ENCODE measurements at places on chromosomes 5 and 9.

GRCh38 chr5:152551061-152551460, 146.0 kb upstream of the NMUR2 start:
- no peak for DNase-seq

DNA sequence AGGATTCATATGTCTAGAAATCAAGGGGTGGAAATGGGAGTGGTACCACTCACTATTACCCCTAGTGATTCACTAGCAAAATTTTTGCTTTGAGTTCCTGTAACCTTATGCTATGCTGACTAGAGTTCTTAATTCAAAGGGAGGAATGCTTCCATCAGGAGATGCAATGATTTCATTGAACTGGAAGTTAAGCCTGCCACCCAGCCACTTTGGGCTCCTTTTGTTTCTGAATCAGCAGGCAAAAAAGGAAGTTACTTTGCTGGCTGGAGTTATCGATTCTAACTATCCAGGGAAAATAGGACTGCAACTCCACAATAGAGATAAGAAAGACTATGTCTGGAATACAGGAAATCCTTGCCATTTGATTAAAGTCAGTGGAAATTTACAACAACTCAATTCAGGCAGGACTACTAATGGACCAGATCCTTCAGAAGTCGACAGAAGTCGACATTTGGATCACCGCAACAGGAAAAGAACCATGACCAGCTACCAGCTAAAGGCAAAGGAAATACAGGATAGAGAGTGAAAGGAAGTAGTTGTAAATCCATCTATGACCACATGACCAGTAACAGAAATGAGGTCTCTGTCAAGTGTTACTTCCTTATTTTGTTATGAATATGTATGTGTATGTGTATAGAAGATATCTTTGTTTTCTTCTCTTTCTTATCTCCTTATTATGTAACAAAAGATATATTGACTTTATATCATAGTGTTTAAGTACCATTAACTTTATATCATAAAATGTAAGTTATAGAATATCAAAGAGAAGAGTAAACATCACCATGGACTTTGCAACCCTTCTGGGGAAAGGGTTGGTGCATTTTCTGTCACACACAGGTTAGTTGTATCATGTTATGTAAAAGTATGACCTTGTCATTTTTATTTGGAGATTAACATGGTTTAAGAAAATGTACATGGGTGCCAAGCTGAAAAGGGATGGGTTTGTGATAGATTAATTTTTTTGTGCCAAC, 198.7 kb upstream of the HAPLN1 start:
- DNase-seq: peak; percentile 9

GRCh38 chr5:142720641-142721271, 34.9 kb upstream of the FGF1 start:
- no peak for DNase-seq

- DNase-seq: no peak
These were observed 75.9 kb downstream of the NMUR2 start for GRCh38 chr5:152329207-152329606.

DNA sequence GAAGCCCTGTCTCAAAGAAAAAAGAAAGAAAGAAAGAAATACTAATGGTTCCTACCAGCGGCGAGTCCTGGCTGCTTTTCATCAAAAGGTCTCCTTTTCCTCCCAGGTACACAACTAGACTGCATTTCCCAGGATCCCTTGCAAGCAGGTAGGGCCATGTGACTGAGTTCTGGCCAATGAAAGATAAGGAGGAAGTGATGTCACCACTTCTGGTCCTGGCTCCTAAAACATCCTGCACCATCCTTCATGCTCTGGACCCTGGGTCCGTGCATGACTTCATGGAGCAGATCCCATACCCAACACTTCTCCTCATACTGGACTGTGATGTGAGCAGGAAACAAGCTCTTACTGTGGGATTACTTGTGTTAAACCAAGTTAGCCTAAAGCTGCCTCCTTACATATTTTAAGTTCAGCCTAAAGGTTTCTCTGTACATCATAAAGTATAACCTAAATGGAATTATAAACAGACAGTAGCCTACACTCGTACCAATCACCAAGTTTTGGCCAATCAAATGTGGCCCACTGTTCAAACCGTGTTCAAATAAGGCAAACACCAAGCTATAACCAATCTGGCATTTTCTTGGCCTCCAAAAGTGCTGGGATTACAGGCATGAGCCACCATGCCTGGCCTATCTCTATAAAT, 30.2 kb upstream of the FUBP3 start:
- DNase-seq: no peak

- DNase-seq: no peak
These were observed 438.3 kb downstream of the PRELID2 start for GRCh38 chr5:145396888-145397287.

GRCh38 chr9:35102465-35102768, 514 bp downstream of the STOML2 start:
- no peak for DNase-seq

Data from endothelial cell (in vitro differentiated cells).